ENCODE measurements at places on chromosomes 4 and X. TPM values are rescaled to one million over a fixed set of nuclear protein-coding genes. Genes with fewer than 3 reads are reported as not detected.

Gene NKX6-1
- 0.56 TPM for total RNA-seq

Gene PITX2
- 1.6 TPM for total RNA-seq

Gene TRPC5OS
- not detected for total RNA-seq

Gene RAB41
- not detected for total RNA-seq

Gene VSIG1
- total RNA-seq: 0.31 TPM

Gene WDR45
- 52.8 TPM for total RNA-seq

Gene PAK3
- total RNA-seq: not detected

Gene TGIF2LX
- not detected for total RNA-seq

Gene SPANXN2
- total RNA-seq: not detected

Gene SPATA4
- total RNA-seq: 0.07 TPM

Gene MAGEA1
- total RNA-seq: not detected

Gene LIMCH1
- 46.0 TPM for total RNA-seq

Gene NLGN3
- 0.94 TPM for total RNA-seq

Gene SHROOM2
- 0.28 TPM for total RNA-seq

Gene POLN
- total RNA-seq: 0.72 TPM

Gene EGF
- total RNA-seq: 0.27 TPM

Gene ADAM29
- not detected for total RNA-seq

Gene RTL5
- total RNA-seq: 2.5 TPM

Gene PPEF2
- total RNA-seq: not detected

Gene NPY5R
- total RNA-seq: not detected

Gene PDGFRA
- total RNA-seq: 0.96 TPM

Gene CENPI
- total RNA-seq: 8.9 TPM

Gene PRKG2
- total RNA-seq: 0.85 TPM

Gene NWD2
- not detected for total RNA-seq

Gene EVC
- total RNA-seq: 15.3 TPM

Gene PPP1R2C
- not detected for total RNA-seq

Gene NPY2R
- total RNA-seq: 0.08 TPM

Gene PLP1
- not detected for total RNA-seq

Gene HTATSF1
- total RNA-seq: 62.6 TPM

Gene SULT1E1
- total RNA-seq: not detected

Gene DCAF8L2
- total RNA-seq: not detected

Gene PPP2R2C
- 40.4 TPM for total RNA-seq

Gene NDP
- total RNA-seq: not detected

Gene IL9R
- total RNA-seq: 0.09 TPM

Gene SAGE1
- total RNA-seq: not detected

Gene LRRC66
- 0.18 TPM for total RNA-seq

Gene TMEM150C
- total RNA-seq: 0.89 TPM

Gene TEX13B
- not detected for total RNA-seq
